Stimulated activated CD4-positive, alpha-beta T cell treated with anti-CD3 and anti-CD28 coated beads, Interleukin-12 subunit alpha, Interleukin-12 subunit beta, amount 100 ng/mL, for 24 hours (primary cell): ENCODE measurements at places on chromosomes 5 and 9.

DNA sequence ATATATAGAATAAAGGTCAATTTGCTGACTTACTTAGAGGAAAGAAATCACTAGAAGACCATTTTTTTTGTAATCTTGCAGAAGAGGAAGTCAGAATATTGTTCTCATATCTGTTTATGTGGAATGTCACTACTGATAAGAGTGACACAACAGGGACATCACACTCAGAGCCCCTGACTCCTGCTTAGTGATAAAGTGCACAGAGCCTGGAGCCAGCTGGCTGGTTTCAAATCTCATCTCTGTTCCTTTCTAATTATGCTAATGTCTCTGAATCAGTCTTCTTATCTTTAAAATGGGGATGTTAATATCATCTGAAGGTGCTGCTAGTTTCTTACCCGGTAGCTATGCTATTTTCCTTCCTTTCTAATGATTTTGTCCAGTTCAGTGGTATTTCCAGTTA lies 58.6 kb upstream of the LIFR start:
- no peak for DNase-seq

- DNase-seq: no peak
Measured at GRCh38 chr5:143197260-143197656, 206.2 kb downstream of the NR3C1 start.

- no peak for DNase-seq
Measured at GRCh38 chr5:93300309-93300923, 280.6 kb downstream of the NR2F1-AS1 start.

GRCh38 chr5:74538206-74538661 lies 102.3 kb downstream of the ENC1 start:
- DNase-seq: no peak

DNA sequence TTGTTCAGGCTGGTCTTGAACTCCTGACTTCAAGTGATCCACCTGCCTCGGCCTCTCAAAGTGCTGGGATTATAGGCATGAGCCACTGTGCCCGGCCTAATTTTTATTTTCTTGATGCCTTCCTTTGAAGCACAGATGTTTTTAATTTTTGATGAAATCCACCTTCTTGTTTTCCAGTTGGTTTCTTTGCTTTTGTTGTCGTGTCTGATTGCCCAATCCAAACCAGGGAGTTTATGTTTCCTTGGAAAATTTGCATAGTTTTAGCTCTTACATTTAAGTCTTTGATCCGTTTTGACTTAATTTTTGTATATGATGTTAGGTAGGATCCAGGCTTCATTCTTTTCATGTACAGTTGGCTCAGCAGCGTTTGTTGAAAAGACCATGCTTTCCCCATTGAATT lies 15.2 kb downstream of the EHMT1 start:
- DNase-seq: no peak

GRCh38 chr9:71721855-71722254 lies 46.5 kb downstream of the CEMIP2 start:
- no peak for DNase-seq

- DNase-seq: no peak
Measured at GRCh38 chr5:134825212-134825611, 20.6 kb upstream of the C5orf24 start.

- no peak for DNase-seq
Measured at GRCh38 chr5:96902876-96903275, 26.6 kb downstream of the ERAP2 start.

- DNase-seq: no peak
Measured at GRCh38 chr5:172901012-172901780, 58.0 kb upstream of the RPL26L1 start.

DNA sequence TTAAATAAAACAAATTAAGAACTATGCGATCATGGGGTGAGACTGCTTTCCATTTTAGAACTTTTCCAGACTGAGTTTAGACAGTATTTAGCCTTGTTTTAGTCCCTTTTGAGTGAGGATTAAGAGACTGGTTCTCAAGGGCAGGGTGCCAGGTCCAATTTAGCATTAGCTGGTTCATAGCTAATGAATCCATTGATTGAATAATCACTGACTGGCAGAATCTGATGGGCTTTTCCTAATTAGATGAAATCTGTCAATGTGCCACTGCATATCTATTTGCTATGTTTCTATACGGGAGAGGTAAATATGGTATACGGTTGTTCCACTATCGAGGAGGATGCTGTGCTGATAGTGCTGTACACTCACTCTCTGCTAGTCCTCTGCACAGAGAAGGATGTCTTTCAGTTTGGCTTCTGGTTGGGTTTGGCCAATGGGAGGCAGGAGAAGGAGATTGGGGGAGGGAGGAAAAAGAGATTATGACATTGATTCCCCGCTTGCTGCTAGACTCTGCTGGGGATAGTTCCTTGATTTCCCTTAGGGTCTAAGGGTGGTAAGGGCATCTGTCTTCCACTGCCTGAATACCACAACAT lies 496.6 kb downstream of the CTNND2 start:
- DNase-seq: no peak

DNA sequence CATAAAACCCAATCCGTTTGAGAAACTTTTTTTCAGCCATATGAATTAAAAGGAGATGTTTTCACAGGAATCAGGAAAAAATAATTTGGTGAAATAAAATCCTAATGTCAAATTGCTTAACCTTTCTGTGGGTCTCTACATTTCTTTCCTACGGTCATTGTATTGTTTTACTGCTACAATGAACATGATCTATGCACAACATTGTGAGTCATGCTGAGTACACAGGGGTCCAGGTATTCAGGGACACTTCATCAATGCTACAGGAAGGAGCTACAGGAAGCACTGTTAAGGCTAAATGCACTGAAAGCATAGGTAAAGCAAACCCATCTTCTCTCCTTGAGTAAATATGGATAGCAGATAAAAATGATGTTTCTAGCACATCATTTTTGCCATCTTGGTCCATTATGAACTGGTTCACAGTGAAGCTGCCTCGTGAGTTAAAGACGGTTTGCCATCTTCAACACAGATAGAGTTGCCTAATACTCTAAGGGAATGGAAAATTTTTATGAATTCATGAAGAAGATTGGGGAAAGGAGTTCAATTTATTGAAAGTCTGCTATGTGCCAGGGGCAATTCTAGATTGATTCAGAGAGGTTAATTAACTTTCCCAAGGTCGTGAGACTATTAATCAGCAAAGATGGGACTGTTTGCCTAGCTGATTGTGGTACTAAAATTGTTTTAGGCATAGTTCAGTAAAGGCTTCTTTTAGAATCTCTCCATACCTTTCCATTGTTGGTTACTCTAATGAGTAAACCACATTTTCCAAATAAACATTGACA lies 85.5 kb downstream of the DIRAS2 start:
- DNase-seq: no peak

GRCh38 chr5:61683148-61683547 lies 351.1 kb downstream of the ZSWIM6 start:
- DNase-seq: no peak

DNA sequence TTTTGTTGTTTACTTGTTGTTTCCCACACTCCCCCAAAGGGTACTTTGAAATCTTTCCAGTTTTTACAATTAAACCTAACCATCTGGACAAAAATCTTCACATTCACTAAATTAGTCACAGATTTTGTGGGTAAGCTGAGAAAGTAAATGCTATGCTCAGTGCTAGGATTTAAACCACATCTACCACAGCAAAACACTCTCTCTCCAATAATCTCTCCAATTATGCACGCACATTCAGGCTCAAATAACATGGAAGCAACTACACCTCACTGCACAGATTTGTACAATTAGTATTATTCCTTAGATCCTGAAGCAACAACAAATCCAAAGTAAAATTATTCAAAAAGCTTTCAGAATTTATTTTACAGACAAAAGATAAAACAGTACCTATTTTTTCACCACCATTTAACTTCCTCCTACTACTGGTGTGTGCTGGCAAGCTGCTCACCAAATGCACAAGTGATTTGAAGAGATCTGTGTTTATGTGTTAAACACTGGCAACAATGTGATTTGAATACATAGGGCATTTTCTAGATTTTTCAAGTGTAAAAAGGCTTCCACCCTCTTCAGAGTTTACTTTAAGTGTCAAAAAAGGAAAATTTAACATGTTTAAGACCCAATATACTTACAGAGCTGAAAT lies 16.6 kb downstream of the ZNF608 start:
- DNase-seq: no peak
